ENCODE measurements at places on chromosomes 3 and 15. TPM values are rescaled to one million over a fixed set of nuclear protein-coding genes. Genes with fewer than 3 reads are reported as not detected.

DNA sequence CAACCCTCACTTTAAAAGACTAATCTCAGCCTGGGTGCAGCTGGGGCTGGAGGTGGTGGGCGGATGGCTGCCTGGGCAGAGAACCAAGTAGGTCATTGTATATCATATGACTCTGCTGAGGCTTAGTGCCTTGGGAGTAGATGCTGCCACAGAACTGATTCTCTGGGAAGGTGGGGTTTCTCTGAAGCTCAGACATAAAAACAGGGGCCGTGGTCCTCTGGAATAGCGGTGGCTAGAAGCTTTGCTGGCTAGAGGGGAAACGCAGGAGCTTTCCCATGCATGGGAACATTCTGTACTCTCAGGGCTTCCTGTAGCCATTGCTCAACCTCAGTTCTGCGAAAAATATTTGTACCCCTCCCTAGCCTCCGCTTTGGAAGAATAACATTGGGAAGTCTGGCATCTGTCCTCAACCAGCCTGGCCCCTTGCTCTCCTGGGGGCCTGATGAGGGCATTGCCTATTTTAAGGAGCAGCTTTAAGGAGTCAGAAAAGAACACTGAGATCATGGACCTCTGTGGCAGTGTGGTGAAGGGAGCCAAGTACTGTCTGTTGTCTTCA lies 14.7 kb downstream of the TIMP4 start:
- DNase-seq: no peak
- H3K27ac ChIP-seq: no peak overlapping the region

The CPA3 gene
- total RNA-seq: not detected

GRCh38 chr3:11495948-11496557 lies 147.7 kb downstream of the VGLL4 start:
- H3K27ac ChIP-seq: no peak overlapping the region
- H3K27me3 ChIP-seq: no peaks in the 10 kb centered on the region
- H3K36me3 ChIP-seq: peaks cover 6% of the 10 kb centered on the region
- no peak for DNase-seq
- no peaks in the 10 kb centered on the region for H3K4me1 ChIP-seq

The RPS17 gene
- total RNA-seq: 2,058 TPM

Data from naive thymus-derived CD8-positive, alpha-beta T cell (primary cell).